Fibroblast of skin of left biceps (primary cell): ENCODE measurements at places on chromosomes 16 and 17.

DNA sequence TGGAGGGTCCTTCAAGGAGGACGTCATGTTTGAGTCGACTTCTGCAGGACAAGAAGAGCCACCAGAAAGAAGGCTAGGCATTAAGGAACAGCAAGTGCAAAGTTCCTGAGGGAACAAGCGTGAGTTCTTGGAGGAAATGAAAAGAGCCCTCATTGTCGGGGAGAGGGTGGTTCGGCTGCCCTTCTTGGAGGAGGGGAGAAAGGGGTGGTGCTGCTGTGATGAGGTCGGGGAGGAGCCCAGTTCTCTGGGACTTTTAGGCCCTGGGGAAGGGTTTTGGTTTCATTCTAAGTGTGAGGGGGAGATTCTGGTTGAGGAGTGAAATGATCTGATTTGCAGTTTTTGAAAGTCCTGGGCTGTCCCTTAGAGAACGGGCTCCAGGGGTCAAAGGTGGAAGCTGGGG is 4.1 kb downstream of the BICDL2 start:
- DNase-seq = no peak

DNA sequence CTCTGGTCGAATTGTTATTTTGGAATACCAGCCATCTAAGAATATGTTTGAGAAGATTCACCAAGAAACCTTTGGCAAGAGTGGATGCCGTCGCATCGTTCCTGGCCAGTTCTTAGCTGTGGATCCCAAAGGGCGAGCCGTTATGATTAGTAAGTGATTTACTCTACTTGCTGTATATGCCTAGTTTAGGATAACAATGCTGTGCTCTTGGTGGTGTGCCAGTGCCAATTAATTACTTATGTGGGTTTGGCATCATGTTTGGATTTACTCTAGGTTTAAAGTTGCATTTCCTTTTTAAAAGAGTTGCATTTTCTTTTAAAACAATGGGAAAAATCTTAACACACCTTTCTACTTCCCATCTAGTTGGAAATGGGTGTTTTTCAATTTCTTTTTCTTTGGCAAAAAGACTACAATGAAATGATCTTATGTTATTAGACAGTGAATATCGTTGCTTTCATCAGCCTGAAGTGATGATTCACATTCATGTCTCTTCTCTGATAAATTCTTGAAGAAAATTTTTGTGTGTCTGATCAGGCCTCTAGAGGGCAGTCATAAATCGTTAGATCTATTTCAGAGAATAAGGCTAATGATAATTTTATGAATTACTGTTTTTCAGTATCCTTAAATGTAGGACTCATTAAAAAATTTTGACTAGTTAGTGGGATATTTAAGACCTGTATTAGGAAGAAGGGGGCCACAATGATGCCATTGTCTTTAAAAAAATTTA is 5.6 kb downstream of the SF3B3 start:
- DNase-seq = peak; percentile 37

- DNase-seq = no peak
Observed at GRCh38 chr16:73504591-73505575, 457.0 kb upstream of the ZFHX3 start.

GRCh38 chr16:85819245-85819644 is 19.8 kb downstream of the COX4I1 start:
- DNase-seq = peak; percentile 26
